ENCODE measurements at places on chromosomes 7 and 10.

- no peak for DNase-seq
Observed at GRCh38 chr10:21334891-21335696, 190.4 kb downstream of the SKIDA1 start.

- no peak for DNase-seq
Observed at GRCh38 chr10:119770928-119771327, 45.1 kb downstream of the INPP5F start.

GRCh38 chr10:102781090-102781920, 37.6 kb downstream of the WBP1L start:
- no peak for DNase-seq

GRCh38 chr7:26760501-26760900, 103.9 kb downstream of the SKAP2 start:
- DNase-seq = no peak

GRCh38 chr10:99421233-99421739, 9.1 kb downstream of the GOT1 start:
- no peak for DNase-seq

- peak; percentile 87 for DNase-seq
Observed at GRCh38 chr7:150368096-150368883, at the start of gene REPIN1. Gene REPIN1, plus strand, starts transcription at chr7:150368822. Its CDS starts 890 bp downstream, at chr7:150369712.

DNA sequence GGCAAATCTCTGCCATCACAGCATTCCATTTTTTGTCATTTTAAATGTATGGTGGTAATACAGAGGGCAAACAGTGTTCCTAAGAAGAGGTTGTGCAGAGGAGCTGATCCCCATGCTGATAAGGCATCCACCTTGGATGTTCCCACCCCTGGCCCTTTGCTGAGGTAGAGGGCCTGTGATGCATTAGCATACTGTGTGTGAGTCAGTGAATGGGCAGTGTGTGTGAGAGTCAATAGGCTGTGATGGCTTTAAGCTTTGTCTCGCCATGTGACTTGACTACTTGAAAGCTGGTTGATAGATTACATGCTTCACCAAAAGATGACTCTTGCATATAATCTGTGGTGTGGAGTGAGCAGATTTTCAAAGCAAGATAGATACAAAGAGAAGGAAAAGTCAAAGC, 81.3 kb downstream of the INSYN2A start:
- DNase-seq = no peak

Measured in hippocampal formation (tissue), 2 donors.